ENCODE measurements at places on chromosomes 4 and X. TPM values are rescaled to one million over a fixed set of nuclear protein-coding genes. Genes with fewer than 3 reads are reported as not detected.

The EVC2 gene
- total RNA-seq = 1.8 TPM

DNA sequence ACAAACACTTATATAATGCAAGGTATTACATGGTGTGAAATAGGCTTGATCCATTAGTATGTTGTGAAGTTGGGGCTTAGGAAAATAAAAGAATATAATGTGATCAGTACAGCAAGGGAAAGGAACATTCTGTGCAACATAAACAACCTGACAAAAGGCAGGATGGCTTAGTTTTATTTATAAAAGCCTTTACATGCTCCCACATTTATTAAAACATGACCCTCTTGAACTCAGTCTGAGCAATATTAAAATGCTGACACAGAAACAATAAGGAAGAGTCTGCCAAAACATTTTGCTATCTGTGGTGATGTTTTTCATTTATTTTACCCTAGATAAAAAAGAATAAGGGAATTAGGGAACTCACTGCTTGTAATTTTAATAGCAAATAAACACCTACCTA, 519.7 kb downstream of the PCDH7 start:
- no peaks in the 10 kb centered on the region for H3K36me3 ChIP-seq
- no peak overlapping the region for H3K27ac ChIP-seq
- no peaks in the 10 kb centered on the region for H3K4me1 ChIP-seq
- no peak overlapping the region for H3K4me3 ChIP-seq

The OTUD5 gene
- total RNA-seq = 85.4 TPM

- peaks cover 6% of the 10 kb centered on the region for H3K27me3 ChIP-seq
- H3K4me3 ChIP-seq = no peak overlapping the region
- DNase-seq = no peak
- no peaks in the 10 kb centered on the region for H3K36me3 ChIP-seq
Observed at GRCh38 chr4:118905566-118905965, 16.9 kb downstream of the SYNPO2 start.

The JCHAIN gene
- total RNA-seq = not detected

The CXCL3 gene
- total RNA-seq = not detected

The C4orf36 gene
- total RNA-seq = 0.61 TPM

DNA sequence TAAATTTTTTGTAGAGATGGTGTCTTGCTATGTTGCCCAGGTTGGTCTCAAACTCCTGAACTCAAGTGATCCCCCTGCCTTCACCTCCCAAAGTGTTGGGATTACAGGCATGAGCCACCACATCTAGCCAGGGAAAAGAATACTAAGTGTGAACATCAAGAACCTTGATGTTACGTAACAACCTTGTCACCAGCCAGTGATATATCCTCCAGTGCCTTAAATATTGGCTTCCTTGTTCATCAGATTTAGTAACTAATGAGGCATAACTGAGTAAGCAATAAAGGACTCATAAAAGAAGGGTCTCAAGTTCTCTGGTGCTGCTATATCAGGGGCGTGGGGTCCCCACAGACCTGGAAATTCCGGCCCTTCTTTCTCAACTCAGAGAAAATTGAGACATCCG, 60.5 kb upstream of the ENPEP start:
- peaks cover 9% of the 10 kb centered on the region for H3K27me3 ChIP-seq
- H3K4me3 ChIP-seq = no peak overlapping the region
- no peak overlapping the region for H3K27ac ChIP-seq
- no peak for DNase-seq
- no peaks in the 10 kb centered on the region for H3K4me1 ChIP-seq
- no peaks in the 10 kb centered on the region for H3K36me3 ChIP-seq

The UGT2B10 gene
- not detected for total RNA-seq

DNA sequence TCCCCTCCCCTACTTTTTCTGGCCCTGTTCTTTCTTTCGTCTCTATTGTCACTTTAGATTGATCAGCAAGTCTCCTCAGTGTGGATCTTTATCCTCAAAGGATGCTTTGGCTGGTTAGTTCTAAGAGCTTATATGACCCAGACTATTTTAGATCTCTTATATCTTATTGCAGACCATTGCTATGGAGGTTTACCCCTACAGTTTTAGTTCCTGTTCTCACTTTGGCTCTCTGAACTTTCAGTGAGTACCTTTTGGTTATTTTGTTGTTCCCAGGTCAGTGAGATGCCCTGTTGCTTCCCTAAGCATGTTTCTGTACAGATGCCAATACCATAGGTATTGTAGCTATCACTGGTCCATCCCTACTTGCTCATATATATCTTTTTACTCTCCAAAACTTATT, 24.0 kb upstream of the MED14 start:
- no peak for DNase-seq
- no peak overlapping the region for H3K4me3 ChIP-seq
- H3K27ac ChIP-seq = no peak overlapping the region
- no peaks in the 10 kb centered on the region for H3K36me3 ChIP-seq
- no peaks in the 10 kb centered on the region for H3K27me3 ChIP-seq

DNA sequence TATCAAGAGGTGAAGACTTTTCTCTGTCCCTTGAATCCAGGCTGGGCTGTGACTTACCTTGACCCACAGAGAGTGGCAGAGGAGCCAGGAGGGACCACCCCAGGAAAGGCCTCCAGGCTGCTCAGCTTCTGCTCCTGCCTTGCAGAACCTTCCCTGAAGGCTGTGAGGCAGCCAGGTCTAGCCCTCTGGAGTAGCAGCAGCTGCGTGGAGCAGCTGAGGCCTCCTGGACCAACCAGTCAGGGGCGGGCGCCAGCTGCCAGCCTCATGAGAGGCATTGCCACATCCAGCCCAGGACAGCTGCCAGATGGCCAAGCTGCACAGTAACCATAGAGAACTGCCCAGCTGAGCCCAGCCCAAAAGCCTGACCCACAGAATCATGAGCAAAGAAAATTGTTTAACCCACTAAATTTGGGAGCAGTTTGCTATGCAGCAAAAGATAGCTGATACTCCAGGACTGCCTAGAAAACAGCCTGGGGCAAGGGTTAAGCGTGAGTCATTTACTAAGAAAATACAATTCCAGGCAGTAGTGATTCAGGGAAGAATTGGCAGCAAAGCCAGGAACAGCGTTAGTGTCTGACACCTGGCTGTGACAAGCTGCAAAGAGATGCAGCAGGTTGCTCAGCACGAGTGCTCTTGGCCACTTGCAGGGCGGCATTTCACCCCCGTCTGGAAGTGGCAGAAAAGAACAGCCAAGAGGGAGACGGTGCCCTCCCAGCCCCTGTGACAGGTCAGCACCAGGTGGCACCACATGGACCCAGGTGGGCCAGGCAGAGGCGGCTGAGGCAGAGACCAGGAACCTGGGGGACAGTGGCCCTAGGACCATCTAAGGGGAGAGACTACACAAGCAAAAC, 14.7 kb upstream of the PDE6B start:
- no peak overlapping the region for H3K27ac ChIP-seq
- DNase-seq = no peak
- no peaks in the 10 kb centered on the region for H3K4me1 ChIP-seq
